ENCODE measurements at places on chromosomes 7 and 10. TPM values are rescaled to one million over a fixed set of nuclear protein-coding genes. Genes with fewer than 3 reads are reported as not detected.

- no peak for DNase-seq
These were observed 551.8 kb downstream of the SORCS3 start for GRCh38 chr10:105192861-105193260.

- no peak for DNase-seq
These were observed 52.5 kb downstream of the PRKAG2 start for GRCh38 chr7:151824373-151824933.

Gene NXPH1
- 0.14 TPM for polyA plus RNA-seq

GRCh38 chr7:22677680-22678079, 49.3 kb upstream of the IL6 start:
- DNase-seq: no peak

Data from left renal cortex interstitium (tissue), 4 donors.